SJCRH30 (cell line): ENCODE measurements at places on chromosomes 6 and 20.
A peak's percentile ranks its signal among the peaks of the same experiment; 100 is the strongest.

DNA sequence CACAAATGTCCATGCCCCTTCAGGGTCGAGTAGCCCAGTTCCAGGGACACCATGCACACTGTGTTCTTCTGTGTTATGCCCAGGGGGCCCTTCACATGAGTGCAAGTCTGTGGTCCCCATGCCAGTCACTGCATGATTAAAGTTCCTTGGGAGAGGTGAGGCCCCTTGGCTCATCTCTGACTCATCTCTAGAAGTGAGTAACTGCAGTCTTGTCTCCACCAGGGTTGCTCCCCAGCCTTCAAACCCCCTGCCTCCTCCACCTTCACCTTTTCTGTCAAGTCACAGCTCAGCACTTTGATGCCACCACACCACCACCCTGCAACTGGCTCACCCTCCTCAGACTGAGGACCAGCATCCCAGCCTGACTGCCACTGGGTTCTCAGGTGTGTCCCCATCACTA lies 161.7 kb downstream of the UNC5CL start:
- no peak for DNase-seq

DNA sequence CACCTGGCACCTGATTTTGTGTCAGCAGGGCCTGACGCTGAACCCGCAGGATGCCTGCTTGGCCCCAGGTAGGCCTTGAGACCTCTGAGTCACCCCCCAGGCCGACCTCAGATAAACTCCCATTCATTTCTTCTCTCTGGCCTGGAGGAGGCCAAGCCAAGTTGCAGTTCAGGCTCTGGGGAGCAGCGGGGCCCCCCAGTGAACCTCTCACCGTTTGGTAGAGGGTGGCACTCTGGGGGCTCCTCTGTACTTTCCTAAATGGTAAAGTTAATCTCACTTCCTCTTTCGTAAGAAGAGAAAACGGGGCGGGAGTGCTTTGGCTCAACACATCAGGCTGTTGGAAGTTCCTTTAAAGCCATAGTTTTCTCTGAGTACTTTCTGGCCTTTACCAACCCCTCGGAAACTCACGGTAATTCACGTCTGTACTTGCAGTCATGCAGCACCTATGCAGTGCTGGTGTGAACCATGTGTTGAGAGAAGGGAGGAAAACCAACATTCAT lies 2.8 kb downstream of the SIRPA start:
- no peak for DNase-seq

- peak; percentile 54 for DNase-seq
These were observed 1.3 kb downstream of the ABHD16A start for GRCh38 chr6:31701666-31702404.

GRCh38 chr20:4885877-4886276 lies 115.4 kb downstream of the SLC23A2 start:
- no peak for DNase-seq

GRCh38 chr6:169990095-169991030 lies 238.9 kb downstream of the ERMARD start:
- DNase-seq: no peak

DNA sequence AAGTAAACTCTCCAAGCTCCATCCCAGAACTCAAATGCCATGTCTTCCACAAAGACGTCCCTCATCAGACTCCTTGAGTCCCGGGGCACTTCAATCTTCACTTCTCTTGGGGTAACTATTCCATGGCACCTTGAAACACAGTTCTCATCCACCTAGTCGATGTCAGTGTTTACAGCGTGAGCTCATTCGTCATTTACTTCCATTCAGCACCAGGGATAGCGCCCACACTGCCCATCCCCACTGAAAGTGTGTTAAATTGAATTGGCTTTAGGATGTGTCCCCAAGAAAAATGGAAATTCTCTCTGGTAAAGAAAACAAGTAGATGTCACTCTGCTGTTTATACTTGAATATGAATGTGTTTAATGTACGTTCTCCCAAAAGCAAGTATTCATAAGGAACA lies 31.3 kb downstream of the KCNK15 start:
- DNase-seq: peak; percentile 57

DNA sequence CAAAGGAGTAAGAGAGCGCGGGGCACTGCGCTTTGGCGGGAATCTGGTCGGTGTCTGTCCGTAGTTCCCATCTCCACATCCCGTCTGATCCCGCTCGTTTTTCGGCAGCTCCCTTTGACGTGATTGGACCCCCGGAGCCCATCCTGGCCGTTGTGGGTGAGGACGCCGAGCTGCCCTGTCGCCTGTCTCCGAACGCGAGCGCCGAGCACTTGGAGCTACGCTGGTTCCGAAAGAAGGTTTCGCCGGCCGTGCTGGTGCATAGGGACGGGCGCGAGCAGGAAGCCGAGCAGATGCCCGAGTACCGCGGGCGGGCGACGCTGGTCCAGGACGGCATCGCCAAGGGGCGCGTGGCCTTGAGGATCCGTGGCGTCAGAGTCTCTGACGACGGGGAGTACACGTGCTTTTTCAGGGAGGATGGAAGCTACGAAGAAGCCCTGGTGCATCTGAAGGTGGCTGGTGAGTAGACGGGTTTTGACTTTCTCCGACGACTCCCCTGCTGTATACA lies 1.4 kb downstream of the BTN1A1 start:
- no peak for DNase-seq

DNA sequence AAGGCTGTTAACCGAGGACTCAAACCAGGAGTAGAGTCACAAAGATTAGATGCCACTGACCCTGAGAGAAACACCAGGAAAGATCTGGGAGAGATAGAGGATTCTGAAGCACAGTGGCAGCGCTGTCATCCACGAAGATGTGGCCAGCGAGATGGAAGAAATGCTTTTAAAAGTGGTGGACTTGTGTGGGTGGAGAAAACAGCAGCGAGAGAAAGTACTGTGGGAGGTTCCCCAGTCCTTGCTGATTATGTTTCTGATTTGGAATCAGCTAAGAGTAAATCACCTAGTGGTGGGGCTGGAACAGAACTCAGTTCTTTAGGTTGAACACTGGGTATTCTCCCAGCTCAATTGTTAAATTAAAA lies 435 bp upstream of the ZNF322 start:
- DNase-seq: no peak

- DNase-seq: no peak
These were observed 37.7 kb upstream of the PKHD1 start for GRCh38 chr6:52125139-52125538.

GRCh38 chr6:90611543-90612312 lies 24.9 kb upstream of the MAP3K7 start:
- DNase-seq: no peak

- no peak for DNase-seq
These were observed 32.9 kb downstream of the TBPL1 start for GRCh38 chr6:133985970-133986369.
